ENCODE measurements at places on chromosomes 2 and 18. TPM values are rescaled to one million over a fixed set of nuclear protein-coding genes. Genes with fewer than 3 reads are reported as not detected.

DNA sequence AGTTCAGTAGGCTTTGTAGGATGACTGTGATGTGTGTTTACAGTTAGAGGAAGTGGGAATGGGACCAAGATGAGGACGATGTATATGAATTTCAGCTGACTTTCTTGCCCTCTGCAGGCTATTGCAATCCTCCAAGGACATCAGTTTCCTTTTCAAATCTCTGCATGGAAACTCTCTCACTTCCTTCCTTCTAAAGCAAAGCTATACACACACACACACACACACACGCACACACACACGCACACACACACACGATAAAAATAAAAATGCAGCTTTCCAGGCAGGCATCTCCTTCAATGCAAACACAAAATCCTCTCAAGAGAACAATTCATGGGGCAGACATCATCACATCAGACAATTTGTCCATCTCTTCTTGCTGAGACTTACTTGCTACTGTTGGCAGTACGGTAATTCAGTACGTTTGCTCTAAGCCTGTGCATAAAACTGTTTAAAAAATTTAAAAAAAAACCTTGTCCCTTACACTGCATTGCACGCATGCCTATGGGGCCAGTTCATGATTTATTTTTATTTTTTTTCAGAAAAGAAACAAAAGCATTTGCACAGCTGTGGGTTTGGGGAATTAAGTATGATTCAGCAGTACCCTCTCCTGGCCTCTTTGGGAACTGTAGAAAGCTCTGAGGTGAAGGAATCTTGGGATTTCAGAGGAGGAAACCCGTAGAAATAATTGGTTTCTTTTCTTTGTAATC is 27.1 kb upstream of the ICOS start:
- no peak for DNase-seq

The ZBTB7C gene
- 26.6 TPM for total RNA-seq

The SULT1C4 gene
- total RNA-seq = 14.2 TPM

The GAD1 gene
- total RNA-seq = 0.35 TPM

DNA sequence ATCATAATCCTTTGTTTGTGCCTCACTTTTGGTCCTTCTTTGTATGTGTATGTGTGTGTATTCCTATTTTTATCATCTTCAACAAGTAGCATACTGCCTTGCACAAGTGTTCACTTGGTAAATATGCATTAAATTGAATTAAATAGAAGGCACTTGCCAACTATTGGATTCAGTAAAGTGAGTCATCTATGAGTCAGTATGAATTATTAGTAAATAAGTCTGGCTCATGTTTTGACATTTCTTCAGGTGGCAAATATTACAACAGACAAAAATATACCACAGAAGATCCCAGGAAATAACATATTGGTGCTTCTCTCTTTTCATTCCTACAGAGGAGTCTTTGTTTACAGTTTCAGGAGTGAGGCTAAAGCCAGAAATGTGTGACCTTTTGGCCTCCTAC is 84.1 kb downstream of the CDK15 start:
- no peak for DNase-seq

Measured in ovary (tissue), 10 donors.